ENCODE measurements at places on chromosomes 1 and 21.

DNA sequence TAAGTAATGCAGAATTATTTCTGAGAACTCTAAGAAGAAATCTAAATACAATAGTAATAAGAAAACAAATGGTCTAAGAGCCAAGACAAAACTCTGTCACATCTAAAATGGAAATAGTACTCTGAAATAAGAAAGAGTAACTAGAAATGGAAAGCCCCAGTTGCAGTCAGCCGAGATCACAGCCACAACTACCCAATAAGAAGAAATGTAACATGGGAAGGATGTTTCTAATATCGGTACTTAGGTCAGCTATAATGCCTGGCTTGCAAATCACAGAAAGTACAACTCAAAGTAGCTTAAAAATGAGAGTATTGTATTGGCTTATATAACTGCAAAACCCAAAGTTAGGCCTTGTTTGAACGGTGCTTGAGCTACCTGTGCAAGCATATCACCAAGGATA, 58.6 kb upstream of the USP25 start:
- DNase-seq, result no peak

GRCh38 chr21:19031953-19032352, 628.4 kb upstream of the TMPRSS15 start:
- no peak for DNase-seq

GRCh38 chr21:38913120-38913892, 107.6 kb downstream of the ETS2 start:
- no peak for DNase-seq

GRCh38 chr1:172397221-172397620, 23.3 kb upstream of the C1orf105 start:
- no peak for DNase-seq

- no peak for DNase-seq
Measured at GRCh38 chr1:51329443-51330325, 678 bp downstream of the TTC39A start.

- DNase-seq, result no peak
Measured at GRCh38 chr1:91564888-91565701, 64.4 kb downstream of the CDC7 start.

All from effector memory CD4-positive, alpha-beta T cell (primary cell).